ENCODE measurements at places on chromosomes 12 and 14.

DNA sequence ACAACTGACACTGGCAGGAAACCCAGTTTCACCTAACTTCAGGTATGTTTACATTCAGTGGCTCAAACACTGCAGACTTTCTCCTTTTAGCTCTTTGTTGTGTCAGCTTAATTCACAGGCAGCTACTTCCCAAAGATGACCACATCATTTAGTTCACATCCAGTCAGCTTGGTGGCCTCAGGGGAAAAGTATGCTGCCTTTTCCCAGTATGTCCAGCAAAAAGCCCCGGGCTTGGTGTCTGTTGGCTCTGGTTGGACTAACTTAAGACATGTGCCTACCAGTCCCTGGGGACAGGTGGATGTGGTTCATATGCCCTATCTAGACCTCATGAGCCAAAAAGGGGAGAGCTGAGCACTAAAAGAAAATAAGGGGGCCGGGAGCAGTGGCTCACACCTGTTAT, 56.4 kb downstream of the GOLGA5 start:
- DNase-seq: no peak

DNA sequence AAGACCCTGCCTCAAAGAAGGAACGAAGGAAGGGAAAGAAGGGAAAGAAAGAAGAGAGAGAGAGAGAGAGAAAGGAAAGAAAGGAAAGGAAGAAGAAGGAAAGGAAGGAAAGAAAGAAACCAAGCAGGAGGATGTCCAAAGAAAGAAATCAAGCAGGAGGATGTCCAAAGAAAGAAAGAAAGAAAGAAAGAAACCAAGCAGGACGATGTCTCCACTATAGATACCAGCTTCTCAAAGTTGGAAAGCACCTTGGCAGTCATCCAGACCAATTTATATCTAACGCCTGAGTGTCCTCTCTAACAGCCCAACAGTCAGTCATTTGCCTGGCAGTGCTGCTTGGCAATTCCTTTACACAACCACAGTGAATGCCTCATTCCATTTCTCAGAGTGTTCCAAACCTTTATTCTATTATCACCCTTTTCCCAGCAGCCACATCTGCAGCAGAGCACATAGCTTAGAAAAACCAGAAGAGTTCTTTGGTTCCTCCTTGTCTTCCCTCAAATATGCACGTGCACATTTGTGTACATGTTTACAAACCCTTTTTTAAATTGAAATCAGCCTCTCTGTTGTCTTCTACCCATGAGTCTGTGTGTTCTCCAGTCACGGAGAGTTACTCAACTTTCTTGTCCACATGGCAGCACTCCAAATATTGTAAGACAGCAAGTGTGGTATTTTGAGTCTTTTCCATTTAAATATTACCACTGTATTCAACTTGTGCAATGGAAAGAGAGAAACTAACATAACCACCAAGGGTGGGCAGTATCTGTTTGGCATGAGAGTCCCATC, 138.4 kb downstream of the STXBP6 start:
- peak; percentile 51 for DNase-seq

DNA sequence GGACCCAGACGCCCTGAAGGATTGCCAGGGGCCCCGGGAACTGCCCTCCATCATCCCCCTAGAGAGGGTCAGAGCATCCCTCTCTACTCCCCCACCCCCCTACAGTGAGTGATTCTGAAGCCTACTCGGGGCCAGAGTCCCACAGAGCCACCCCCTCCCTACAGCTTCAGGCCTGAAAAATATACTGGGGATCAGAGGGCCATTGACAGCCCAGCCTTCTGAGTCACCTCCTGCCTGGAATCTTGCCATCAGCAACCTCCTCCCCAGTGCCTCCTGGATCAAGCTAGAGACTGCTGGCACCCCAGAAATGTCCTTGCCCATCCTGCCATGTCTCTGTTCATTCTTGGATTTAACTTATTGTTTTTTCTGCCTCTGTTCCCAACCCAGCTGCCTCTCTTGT, 21.7 kb upstream of the MIA2 start:
- no peak for DNase-seq

DNA sequence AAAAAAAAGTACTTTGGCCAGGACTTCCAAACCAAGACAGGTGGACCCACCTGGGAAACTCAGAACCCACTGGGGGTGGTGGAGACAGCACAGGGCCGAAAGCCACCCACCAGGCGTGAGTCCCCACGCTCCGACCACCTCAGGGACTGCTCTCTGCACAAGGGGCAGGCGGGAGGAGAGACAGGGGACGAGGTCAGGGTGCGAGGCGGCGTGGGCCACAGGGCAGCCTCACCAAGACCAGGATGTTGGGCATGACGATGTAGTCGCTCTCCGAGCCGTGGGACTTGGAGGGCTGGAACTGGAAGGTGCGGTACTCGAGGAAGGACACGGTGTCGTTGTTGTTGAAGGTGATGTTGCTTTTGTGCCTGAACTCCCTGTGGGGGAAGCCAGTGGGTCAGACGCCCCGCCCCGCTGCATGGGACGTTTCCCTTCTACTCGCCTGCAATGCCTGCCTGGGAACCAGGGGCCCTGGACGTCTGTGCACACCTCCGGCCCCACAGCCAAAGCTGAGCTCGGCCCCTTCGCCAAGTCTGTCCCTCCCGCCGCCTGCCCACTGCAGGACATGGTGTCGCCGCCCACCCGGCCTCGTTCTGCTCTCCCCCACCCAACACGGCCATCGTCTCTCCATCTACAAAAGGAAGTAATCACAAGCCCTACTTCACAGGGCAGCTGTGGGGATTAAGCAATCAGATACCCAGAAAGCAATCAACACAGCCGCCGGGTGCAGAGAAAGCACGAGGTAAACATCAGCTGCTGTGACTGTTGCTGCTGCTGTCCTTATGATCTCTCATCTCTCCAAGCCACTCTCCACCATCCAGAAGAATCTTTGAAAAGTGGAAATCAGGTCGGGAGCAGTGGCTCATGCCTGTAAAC, 48.7 kb downstream of the SCARB1 start:
- no peak for DNase-seq

- DNase-seq: no peak
These were observed 3.1 kb downstream of the C14orf39 start for GRCh38 chr14:60482743-60483142.

DNA sequence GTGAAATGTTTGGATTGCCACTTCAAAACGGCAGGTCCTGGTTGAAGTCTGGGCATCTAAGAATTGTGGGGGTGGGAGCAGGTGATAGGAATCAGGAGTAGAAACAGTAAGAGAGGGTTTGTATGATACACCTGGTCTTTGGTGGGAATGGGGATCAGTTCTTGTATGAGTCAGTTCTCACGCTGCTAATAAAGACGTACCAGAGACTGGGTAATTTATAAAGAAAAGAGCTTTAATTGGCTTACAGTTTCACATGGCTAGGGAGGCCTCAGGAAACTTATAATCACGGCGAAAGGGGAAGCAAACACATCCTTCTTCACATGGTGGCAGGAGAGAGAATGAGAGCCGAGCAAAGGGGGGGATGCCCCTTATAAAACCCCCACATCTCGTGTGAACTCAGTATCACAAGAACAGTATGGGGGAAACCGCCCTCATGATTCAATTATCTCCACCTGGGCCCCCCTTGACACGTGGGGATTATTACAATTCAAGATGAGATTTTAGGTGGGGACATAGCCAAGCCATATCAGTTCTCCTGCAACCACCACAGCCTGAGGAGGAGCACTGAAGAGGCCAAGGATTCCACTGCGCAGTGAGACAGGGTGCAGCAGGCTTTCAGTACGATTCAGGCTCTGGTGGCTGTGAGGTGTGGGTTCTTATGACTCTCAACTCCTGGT, 52.1 kb downstream of the DRAM1 start:
- DNase-seq: no peak

DNA sequence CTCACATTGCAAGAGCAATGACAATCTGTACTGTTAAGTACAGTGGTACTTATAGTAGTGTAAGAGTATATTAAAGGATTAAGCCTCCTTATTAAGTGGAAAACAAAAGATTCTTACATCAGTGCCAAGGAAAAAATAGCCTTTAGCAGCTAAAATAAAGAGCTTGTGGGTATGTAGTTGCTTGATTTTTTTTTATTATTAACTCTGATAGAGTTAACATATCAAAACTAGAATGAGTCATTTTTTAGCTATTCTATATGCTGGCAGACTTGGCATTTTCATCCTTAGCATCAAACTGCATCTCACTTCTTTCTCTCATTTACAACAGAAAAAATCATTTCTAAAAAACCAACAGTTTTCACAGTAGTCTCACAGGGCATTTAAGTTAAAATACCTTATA, 86.5 kb downstream of the ATP2B1 start:
- DNase-seq: no peak
